MV-4-11 (cell line): ENCODE measurements at places on chromosomes 1 and 21.

DNA sequence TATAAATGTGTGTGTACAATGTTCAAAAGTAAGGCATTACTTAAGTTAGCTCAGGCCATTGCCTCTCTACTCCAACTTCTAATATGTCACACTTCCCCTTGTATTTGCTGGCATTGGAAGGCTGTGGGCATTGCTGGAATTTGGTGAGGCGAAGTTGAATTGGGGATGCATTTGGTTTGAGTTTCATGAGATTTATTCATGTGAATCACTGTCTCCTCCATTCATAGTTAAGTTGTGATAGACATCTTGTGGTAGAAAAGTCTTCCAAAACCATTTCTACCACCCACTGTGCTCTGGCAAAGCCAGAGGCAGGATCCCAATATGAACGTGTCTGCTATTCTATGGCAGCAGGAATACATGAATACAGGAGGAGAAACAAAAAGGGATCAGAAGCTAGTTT is 397.8 kb upstream of the USP24 start:
- DNase-seq = no peak

- no peak for DNase-seq
These were observed 277.6 kb upstream of the RUNX1 start for GRCh38 chr21:35326677-35327076.

DNA sequence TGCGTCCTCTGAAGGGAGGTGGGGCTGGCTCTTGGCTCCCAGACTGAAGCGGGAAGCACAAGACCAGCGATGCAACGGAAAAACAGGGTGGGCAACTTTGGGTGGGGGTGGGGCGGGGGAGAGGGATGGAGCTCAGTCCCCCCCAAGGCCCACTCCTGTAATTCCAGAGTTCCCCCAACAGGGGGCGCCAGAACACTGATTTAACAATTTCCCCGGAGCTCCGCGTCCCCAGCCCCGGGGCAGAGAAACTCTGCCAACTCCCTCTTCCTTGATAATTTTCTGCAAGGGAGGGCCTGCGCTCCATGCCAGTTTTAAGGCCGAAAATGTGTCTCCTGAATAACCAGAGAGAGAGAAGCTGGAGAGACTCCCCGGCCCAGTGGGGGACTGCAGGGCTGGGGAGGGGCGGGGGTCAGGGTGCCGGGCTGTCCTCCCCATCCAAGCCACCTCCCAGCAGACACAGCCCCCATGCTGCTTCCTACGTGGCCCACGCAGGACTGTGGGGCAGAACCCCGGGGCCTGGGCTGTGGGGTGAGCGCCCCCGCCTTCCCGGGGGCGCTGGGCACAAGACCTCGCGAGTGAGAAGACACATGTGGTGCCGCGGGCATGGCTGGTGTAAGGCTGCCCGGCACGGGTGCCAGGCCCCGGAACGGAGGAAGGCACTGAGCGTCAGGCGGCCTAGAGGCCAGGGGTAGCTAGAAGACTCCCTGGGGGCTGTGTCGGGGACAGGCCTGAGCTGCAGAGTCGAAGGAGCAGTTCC is 51.4 kb downstream of the KIF21B start:
- peak; percentile 9 for DNase-seq

- DNase-seq = no peak
These were observed 1.3 kb upstream of the HMGN2 start for GRCh38 chr1:26470878-26471497.

DNA sequence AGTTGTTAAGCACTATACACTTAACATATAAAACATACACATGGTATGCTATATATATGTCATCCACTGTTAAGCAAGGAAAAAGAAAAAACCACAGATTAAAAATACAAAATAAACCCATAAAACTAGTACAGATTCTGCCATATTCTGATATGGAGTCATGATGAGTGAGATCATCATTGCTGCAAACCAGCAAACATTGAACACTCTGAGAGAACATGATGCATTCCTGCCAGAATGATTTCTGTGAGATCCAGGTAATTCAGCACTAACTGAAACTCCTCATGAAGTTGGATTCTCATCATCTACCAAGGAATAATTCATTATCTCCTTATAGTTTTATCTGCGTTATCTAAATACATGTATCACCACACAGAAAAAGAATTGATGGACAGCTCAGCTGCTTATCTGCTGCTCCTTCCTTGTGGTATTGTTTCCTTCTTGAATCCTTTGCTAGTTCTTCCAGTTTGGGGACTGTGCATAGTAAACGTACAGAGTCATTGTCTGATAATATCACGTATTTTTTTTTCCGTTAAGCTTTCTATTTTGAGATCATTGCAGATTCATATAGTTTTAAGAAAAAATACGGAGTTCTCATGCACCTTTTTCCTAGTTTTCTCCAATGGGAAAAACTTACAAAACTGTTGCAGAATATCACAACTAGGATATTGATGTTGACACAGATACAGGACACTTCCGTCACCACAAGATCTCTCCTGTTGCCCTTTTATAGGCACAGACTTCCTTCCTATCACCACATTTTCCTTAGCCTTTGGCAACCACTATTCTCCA is 9.3 kb downstream of the RAB4A start:
- DNase-seq = no peak

DNA sequence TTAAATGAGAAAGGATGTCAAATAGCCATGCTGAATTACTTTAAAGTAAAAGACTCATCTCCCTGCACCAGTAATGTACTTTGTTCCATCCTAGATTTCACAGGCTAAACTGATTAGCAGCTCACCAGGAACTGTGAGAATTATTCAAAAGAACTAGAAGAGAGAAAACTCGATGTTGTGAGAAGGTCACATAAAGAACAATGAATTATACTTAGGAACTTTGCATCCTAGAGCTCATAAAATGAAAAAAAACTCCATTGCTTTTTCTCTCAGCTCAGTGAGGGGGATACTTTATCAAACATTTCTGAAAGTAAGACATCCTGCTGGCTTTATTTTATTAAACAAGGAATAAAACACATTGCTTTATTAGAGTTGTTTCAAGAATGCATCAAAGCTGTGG is 278.5 kb downstream of the MRPL39 start:
- no peak for DNase-seq

DNA sequence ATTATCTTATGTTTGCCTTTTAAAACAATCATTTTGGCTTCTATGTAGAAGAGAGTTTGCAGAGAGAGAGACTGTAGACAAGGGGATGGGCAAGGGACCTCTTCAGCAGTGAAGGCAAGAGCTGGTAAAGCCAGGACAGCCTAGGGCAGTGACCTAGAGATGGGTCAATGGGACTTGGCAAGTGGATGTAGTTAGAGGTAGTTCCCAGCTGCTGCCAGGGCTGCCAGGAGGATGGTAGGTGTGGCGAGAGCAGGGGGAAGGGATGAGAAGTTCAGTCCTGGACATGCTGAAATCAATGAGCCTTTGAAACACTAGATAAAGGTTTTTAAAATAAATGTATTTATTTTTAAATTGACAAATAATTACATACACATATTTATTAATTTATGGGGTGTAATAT is 6.4 kb upstream of the SPRR5 start:
- DNase-seq = no peak

DNA sequence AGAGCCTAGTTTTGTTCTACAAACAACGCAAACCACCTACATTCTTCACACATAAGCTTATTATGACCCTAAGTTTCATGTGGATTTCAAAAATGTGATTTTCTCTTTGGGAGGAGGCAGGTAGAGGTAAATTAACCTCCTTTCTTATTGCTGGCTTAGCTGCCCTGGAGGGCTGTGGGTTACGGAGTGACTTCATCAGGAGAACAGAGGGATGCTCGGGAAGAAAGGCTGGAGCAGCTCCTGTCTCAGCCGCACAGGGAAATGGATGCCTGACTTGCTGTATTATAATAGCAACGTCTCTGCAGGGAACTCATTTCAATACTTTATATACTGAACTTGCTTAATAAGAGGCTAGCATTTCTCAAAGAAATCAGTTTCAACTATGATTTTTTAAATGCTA is 14.1 kb upstream of the CREG1 start:
- no peak for DNase-seq

DNA sequence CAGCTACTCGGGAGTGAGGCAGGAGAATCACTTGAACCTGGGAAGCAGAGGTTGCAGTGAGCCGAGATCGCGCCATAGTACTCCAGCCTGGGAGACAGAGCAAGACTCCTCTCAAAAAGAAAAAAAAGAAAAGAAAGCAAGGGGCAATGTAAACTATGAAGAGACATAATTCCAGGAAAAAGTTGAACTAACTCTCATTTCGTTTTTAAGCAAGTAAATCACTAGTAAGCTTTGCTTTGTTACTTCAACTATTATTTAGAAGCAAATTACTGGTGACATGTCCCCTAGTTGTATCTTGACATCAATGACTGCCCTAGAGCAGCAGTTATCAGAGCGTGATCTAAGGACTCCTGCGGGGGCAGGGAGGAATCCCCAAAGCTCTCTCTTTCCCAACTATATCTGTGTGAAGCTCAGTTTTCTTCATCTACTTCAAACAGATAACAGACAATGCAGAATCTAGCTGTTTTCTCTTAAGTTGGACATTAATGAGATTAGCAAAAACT is 18.7 kb downstream of the CLSTN1 start:
- DNase-seq = no peak

DNA sequence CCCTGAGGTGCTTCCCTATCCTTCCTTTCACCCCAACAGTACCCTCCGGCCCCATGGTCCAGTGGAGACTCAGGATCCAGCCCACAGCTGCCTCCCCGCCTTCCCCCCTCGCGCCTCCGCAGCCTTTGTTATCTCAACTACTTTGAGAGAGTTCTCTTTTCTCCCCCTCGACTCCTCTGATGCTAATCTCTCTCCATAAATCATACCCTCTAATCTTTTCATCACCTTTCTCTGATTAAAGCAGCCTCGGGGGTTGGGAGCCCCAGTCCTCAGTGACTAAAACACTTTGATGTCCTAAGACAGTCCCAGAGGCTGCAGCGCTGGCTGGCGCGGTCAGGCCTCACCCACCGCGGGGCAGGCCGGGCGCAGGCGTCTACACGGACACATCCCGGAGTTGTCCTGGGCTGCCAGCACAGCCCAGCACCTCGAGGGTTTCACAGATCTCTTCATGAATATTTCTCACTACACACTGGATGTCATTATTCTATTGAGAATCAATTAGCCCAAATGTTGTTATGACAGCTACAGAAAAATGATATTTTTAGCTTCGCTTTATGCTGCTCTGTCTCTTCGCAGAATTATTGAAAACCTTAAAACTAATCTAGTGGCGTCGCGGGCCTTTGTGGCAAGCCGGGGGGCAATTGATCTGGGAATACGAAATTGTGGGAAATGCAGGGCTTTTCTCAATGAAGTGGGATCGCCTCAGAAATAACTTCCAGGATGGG is 289.5 kb downstream of the RRAGC start:
- no peak for DNase-seq

DNA sequence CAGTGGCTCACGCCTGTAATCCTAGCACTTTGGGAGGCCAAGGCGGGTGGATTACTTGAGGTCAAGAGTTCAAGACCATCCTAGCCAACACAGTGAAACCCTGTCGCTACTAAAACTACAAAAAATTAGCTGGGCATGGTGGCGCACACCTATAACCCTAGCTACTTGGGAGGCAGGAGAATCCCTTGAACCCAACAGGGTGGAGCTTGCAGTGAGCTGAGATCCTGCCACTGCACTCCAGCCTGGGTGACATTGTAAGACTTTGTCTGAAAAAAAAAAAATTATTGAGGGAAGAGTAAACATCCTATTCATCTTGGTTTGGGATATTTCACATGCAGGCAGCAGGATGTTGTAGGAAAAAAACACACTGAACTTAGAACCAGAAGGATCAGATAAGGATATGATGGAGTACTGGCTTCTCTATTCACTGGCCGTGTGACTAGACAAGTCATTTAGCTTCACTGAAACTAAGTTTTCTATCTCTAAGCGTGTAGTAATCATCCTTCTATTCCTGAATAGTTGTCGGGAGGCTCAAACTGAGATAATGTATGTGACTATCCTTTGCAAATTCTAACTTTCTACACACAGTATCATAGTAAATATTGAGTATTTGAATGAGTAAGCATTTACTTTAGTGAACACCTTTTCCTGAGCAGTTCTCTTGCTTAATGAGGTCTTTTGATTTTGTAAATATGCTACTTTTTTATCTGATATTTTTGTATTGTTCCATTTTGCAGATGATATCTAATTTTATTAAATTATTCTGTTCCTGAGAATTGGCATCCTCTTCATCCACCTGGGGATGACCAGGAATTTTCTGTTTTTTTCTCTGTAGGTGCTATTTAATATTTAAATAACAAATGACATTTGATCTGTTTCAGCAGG is 18.2 kb downstream of the CAP1 start:
- peak; percentile 21 for DNase-seq

- DNase-seq = no peak
These were observed 25.1 kb downstream of the C1orf116 start for GRCh38 chr1:207007352-207008033.

GRCh38 chr1:51736702-51737101 is 119.8 kb downstream of the OSBPL9 start:
- DNase-seq = no peak

GRCh38 chr1:151406176-151406575 is 6.8 kb downstream of the PSMB4 start:
- DNase-seq = no peak

- no peak for DNase-seq
These were observed 56.8 kb downstream of the USP1 start for GRCh38 chr1:62493656-62494055.

DNA sequence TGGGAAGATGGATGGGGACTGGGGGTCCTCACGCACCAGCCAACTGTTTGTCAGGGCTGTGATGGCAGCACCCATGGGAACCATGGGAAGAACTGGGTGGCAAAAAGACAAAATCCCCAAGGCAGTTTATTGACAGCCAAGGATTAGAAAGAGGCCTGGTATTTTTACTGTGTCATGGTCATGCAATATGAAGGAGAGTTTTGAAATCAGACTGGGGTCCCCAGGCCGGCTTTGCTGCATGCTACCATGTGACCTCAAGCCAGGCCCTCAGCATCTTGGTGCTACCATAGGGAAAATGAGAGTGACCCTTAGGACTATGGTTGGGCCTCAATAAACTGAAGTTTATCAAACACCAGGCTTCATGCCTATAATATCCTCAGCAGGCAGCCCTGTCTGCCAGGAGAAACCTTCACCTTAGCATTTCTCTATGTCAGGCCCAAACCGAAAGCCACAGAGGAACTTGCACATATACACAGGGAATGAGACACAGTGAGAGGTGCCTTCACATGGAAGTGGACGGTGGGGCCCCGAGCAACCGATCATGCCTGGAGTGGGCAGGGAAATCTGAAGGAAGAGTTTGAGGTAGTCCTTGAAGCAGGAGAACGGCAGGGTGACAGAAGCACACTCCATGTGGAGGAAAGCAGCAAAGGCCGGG is 203.2 kb downstream of the HIVEP3 start:
- no peak for DNase-seq

- DNase-seq = no peak
These were observed 27.2 kb downstream of the VPS45 start for GRCh38 chr1:150094734-150095265.
